GM18507 (cell line): ENCODE measurements at places on chromosomes 2 and 18.

DNA sequence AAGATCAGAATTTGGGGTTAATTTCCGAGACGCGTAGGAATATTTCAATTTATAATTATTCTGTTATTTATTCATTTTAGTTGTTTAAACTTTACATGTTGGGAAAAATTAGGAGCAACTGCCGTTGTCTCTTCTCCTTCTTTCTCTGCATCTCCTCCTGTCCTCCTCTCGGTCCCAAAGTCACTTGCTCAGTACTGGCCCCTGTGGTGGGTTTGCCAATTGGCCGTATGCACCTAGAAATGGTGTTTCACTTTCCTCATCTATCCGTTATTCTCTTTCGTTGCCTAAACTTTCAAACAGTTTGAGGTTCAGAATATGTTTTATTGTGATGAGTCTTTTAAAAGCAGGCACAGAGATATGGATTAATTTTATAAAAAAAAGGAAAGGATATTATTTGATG, 517.9 kb downstream of the PLCL1 start:
- DNase-seq, result no peak

DNA sequence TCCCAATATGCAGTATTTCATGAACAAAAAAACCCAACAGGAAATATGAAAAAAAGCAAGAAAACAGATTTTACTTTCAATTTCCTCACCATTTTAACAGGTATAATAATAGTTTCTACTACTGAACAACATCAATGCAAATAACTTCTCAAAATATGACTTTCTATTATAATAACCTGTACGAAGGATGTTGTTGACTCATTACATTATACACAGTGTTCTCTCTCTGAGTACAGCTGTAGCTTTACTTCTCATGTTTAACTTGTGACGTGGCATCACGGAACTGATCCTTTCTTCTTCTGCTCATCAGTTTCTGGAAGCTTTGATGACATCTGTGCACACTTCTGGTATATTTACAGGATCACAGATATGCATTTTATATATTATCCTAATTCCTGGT, 40.0 kb downstream of the FAM228A start:
- DNase-seq, result peak; percentile 53

DNA sequence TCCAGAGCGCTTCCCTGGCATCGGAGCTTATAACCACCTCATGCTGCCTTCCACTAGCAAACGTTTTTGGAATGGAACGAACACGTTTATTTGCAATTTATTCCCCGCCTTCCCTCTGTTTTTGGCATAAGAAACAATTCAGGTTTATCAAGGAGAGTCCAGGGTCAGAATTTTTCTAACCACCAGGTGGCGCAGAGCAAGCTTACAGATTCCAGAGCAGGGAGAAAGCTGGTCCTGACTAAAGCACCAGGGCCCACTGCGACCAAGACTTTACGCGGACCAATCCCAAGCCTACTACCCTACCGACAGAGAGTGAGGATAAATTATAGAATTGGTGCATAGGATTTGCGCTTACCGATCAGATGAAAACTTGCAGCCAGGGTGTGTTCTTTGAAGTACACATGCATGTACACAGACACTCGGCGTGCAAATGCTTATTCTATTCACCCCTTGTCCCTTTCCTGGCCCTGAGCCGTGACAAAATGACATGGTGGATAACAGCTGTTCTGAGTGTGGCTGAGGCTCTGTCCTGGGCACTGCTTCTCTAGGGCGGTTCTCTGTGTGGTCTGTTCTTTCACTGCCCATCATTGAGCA, 34.7 kb downstream of the NAPG start:
- DNase-seq, result peak; percentile 38

GRCh38 chr2:23543302-23543701, 158.3 kb downstream of the KLHL29 start:
- DNase-seq, result no peak

DNA sequence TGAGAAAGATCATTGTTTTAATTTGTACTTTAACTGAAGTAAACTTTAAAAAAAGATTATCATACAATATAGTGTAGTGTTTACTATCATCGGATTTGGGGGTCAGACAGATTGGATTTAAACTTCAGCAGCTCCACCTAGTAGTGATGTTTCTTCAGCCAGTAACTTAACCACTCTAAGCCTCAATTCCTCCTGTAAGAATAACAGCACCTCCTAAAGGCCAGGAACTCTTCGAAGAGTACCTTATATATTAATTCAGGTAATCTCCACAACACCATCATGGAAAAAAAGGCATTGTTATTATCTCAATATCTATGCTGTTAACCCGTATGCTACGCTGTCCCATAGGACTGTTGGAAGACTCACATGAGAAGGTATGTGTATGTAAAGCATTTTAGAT, 69.0 kb upstream of the DLGAP1 start:
- no peak for DNase-seq

GRCh38 chr18:11064727-11065460, 84.5 kb downstream of the PIEZO2 start:
- DNase-seq, result no peak

DNA sequence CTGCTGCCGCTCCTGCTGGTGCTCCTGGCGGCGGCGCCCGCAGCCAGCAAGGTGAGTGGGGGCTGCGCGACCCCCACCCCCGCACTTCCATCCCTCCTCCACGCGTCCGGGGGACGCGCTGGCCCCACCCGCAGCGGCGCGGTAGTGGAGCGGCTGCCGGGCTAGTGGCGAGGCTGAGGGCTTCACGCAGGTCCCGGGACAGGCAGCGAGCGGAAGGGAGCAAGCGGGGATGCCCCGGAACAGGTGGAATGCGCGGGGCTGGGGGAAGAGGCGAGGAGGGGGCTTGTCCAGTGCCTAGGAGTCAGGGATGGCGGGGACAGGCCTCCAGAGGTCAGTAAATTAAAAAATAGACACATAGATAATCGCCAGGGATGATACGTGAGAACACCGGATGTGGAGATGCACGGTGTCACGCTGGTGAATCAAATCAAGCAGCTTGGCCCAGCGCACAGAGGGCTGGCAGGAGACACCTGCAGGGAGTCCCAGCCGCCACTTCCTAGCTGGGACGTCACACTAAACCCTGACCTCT, 403 bp downstream of the COL4A3 start:
- peak; percentile 12 for DNase-seq

- DNase-seq, result no peak
Measured at GRCh38 chr18:13214609-13215008, 4.0 kb upstream of the LDLRAD4 start.

GRCh38 chr2:240869956-240870875, 1.6 kb downstream of the AGXT start:
- DNase-seq, result no peak

DNA sequence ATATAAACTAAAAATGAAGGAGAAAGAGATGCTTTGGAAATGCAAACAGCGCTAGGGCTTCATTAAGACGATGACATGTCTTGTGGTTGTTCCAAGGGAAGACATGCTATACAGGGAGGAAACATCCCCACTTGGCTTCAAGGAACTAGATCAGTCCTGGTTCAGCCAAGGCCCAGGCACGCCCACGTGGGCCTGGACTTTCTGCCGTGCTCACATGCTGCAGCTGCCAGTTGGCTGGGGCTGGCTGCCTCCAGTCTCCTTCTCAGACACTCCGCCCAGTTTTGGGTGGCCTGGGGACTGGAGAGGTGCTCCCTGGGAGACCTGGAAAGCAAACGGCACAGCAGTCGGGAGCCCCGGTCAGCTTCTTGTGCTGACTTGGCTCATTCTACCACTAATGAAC, 109.6 kb downstream of the GLI2 start:
- DNase-seq, result no peak

GRCh38 chr2:65186872-65187851, 40.5 kb upstream of the ACTR2 start:
- DNase-seq, result peak; percentile 54

GRCh38 chr2:191942739-191943103, 95.8 kb upstream of the CAVIN2 start:
- DNase-seq, result no peak

- DNase-seq, result no peak
Measured at GRCh38 chr2:134917888-134918525, 615 bp upstream of the CCNT2 start.

GRCh38 chr2:147623328-147623727, 221.5 kb upstream of the ACVR2A start:
- no peak for DNase-seq

GRCh38 chr2:181850936-181851560, 40.5 kb upstream of the ITPRID2 start:
- DNase-seq, result no peak

- no peak for DNase-seq
Measured at GRCh38 chr2:168084288-168084687, 163.1 kb downstream of the STK39 start.

DNA sequence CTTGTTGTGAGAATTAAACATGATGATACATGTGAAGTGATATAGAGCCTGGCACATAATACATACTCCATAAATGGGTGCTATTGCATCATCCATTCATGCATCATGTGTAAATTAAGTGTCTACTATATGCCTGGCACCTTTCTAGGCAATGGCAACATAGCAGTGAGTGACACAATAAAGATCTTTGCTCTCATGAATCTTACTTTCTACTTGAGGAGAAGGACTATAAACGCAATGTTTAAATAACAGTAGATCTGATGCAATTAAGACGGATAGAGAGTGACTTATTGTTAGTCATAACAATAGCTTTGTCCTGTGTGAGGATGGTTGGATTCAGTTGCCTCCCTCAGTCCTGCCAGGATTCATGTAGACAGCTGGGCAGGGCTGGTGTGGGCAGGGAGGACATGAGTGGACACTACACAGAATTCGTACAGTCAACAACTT, 88.4 kb upstream of the NPAS2 start:
- no peak for DNase-seq

DNA sequence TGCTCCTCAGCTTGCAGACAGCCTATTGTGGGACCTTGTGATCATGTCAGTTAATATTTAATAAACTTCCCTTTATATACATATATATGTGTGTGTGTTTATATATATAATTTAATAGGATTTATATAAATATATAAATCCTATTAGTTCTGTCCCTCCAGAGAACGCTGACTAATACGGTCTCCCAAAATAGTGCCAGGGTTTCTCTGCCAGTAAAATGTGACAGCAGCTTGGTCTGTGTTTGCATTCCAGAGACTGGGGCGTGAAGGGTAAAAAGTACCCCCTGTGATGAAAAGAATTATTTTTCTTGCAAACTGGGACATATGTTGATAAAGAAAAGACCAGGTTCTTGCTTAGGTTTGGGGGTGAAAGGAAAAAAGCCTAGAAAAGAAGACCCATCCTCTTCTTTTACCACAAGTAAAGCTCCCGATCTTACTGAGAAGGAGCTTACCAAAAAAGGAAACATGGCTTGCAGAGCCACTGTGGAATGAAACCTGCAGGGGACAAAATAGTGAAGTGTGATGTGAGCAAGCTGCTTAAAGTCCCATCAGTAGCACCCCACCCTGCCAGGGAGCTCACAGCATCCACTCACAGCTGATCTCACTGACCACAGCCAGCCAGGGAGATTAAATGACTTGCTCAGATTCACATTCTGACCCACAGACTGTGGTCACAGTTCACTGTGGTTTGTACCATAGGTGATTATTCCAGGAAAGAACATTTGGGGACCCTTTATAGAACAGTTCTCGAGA, 110.9 kb upstream of the RMP24 start:
- DNase-seq, result no peak

- DNase-seq, result no peak
Measured at GRCh38 chr18:73270920-73271634, 403.3 kb upstream of the NETO1 start.
